ENCODE measurements at places on chromosomes 7 and 10. TPM values are rescaled to one million over a fixed set of nuclear protein-coding genes. Genes with fewer than 3 reads are reported as not detected.

The C10orf71 gene
- total RNA-seq = not detected

The FAM25C gene
- not detected for total RNA-seq

The ENKUR gene
- not detected for total RNA-seq

The GATA3 gene
- total RNA-seq = not detected

The FAM237B gene
- total RNA-seq = not detected

The C1QL3 gene
- total RNA-seq = not detected

The SPAG6 gene
- not detected for total RNA-seq

The VPS37D gene
- 1.4 TPM for total RNA-seq

The CAMK1D gene
- total RNA-seq = 6.8 TPM

The TACR2 gene
- total RNA-seq = not detected

The HTR7 gene
- total RNA-seq = 6.4 TPM

The MPP7 gene
- 8.3 TPM for total RNA-seq

The TAS2R5 gene
- total RNA-seq = not detected

Data from MG63 (cell line).